ENCODE measurements at places on chromosomes 6 and 20.
A peak's percentile ranks its signal among the peaks of the same experiment; 100 is the strongest.

GRCh38 chr20:43925801-43926200, 11.1 kb downstream of the TOX2 start:
- DNase-seq: peak; percentile 26

GRCh38 chr20:56755201-56755600, 126.1 kb downstream of the TFAP2C start:
- DNase-seq: no peak

DNA sequence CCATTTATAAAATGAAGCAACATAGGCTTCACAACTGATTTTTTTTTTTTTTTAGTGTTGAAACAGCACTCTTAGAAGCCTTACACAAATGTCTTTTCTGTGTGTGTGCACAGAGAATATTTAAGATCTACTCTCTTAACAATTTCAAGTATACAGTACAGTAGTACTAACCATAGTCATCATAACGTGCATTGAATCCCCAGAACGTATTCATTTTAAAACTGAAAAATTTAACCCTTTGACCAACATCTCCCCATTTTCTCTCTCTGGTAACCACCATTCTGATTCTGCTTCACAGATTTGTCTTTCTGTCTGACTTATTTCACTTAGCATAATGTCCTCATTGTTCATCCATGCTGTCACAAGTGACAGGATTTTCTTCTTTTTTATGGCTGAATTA, 475.6 kb downstream of the RFPL4B start:
- DNase-seq: no peak

GRCh38 chr6:34688956-34689355, 7.6 kb downstream of the ILRUN start:
- DNase-seq: no peak

GRCh38 chr6:154156135-154156896, 117.3 kb downstream of the OPRM1 start:
- peak; percentile 70 for DNase-seq

DNA sequence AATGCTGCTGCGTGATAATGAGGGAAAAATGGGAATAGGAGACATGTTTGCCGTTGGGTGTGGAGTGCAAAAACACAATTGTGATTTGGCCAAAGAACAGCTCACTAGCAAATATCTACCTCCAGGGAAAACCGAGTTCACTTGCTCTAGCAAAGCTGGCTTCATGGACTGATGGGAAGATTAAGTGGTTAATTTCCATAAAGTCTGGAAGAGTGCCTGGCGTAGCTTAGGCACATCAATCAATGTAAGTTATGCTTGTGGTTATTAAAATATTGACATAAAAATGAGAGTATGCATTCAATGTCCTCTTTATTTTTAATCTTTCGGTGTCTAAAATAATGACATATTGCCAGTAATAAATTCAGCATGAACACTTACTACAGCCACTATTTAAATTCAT, 267.5 kb downstream of the SMOC2 start:
- DNase-seq: peak; percentile 22

DNA sequence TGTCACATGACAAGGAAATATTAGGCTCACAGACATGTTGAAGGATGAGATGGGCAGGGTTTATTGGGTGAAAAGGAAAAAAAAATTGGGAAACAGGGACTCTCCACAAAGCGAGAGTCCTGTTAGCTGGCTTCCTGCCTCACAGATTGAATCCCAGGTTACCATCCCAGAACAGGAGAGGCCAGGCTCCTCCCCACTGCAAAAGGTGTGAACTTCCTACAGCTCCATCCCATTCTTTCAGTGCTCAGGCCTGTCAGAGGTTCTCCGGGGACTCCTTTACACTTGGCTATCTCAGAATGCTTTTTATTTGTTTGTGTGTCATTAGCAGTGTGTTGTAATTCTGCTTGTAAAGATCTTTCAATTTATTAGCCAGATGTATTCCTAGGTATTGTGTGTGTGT, 115.1 kb downstream of the ADTRP start:
- no peak for DNase-seq

DNA sequence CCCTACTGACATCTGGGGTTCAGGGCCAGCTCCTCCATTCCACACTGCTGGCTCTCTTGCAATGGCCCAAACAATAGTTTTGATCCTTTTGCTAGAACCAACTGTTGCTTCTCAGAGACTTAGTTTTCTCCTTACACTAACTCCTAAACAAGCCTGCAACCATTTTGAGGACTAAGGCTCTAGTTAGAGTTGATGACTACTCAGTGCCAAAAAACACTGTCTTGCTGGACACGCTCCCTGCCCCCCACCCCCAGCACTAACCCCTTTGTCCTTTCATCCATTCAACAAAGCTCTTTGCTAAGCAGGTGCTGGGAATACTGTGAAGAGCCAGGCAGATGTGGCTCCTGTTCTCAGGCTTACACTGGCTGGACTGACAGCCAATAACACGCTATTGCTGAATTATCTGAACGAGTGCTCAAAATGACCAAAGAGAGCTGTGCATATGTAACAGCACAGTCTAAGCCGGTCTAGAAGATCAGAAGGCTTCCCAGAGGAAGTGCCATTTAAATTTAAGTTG, 17.6 kb downstream of the GCLC start:
- peak; percentile 59 for DNase-seq

DNA sequence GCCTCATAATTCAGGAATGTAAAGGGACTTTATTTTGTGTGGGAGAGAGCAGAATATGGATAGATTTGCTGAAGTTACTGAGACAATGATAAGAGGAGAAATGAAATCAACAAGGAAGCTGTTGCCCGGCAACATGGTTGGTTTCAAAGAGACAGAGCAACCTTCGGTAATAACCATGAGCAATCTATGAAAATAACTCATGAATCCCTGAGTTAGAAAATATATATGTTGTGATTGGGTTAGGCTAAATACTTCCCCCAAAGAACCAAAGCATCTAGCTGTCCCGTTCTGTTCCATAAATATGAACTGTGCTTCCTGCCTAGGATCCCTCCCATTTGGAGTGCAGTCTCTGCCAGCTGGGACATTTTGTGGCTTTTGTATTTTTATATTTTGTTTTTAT, 23.1 kb downstream of the SERPINB1 start:
- peak; percentile 12 for DNase-seq

- no peak for DNase-seq
Observed at GRCh38 chr6:135537741-135538301, 40.3 kb upstream of the AHI1 start.

Measured in NCI-H1417 (cell line).